ENCODE measurements at places on chromosomes 7 and 10.

DNA sequence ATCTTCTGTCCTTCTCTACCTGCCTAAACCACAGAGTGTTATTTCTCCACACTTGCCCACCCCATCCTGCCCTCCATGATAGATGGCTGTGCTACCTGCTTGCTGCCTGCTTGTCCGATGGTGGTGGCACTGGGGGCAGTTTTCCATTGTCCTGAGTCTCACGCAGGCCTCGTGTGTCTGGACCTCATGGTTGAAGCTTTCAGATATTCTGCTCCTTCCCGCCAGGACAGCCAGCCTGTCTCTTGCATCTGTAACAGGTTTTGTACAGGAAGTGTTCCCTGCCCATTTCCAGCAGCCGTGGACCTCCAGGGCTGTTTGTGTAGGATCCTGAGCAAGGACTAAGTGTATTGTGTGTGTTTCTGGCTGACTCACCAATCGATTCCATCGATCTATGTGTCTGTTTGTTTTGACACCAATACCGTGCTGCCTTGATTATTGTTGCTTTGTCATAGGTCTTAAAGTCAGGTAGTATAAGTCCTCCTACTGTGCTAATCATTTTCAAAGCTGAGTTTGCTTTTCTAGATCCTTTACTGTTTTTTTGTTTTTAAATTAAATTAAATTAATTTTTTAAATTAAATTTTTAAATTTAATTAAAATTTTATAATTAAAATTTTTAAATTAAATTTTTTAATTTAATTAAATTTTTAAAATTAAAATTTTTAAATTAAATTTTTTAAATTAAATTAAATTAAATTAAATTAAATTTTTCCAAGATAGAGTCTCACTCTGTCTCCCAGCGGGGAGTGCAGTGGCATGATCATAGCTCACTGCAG is 8.5 kb downstream of the IL15RA start:
- no peak for DNase-seq

DNA sequence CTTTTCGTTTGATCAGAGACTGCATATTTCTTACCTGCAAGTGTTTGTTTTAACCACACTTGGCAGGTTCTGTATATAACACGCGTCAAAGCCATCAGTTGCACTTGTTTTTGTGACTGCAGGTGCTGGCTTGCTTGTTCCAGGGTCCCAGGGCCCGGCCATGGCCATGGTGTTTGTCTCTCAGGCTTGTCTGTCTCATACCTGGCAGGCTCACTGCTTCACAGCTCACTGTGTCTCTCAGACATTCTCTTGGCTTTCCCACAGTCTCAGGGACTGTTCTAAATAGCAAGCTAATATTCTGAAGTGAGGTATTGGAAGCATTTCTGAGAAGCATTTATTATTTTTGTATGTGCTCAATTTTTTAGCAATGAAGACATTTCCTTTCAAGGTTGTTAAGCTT is 46.9 kb downstream of the GPR141 start:
- no peak for DNase-seq

DNA sequence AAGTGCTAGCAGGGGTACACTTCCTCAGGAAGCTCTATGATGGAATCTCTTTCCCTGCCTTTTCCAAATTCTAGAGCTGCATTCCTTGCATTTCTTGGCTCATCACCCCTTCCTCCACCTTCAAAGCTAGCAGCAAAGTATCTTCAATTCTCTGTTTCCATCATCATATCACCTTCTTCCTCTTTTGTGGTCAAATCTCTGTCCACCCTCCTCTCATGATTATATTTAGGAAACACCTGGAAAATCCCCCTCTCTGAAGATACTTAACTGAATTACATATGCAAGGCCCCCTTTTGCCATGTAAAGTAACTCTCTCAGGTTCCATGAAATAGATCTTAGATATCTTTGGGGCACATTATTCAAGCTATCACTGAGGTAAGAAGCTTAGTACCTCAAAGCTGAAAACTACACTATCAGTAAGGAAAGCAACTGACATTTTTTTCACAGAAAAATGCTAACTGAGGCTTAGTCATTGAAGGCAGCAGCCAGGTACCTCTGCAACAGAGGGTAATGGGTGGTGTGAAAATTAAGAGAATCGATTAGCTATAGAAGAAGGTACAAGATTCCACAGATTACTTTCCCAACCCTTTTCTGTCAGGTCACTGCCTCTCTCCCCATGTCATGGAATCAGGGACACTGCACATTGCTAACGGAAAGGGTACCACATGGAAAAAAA is 197.3 kb downstream of the MACC1 start:
- DNase-seq: no peak

DNA sequence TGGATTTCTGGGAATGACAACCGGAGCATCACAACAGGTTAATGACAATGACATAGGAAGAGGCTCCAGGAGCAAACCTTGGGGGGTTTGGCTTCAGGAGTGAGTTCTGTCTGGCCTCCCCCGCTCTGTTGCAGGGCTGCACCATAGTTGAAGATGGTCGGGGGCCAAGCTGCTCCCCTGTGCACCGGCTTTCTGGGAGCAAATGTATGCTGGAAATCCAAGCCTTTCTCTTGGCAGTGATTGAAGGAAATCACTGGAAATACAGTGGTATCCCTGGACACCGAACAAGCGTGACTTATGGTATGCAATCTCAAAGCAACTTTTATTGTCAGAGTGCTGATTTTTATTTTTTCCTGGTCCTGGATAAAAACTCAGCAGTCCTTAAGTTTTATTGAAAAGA is 251.9 kb upstream of the ZNF32 start:
- no peak for DNase-seq

- DNase-seq: no peak
Measured at GRCh38 chr7:19133886-19134285, 11.3 kb downstream of the FERD3L start.

DNA sequence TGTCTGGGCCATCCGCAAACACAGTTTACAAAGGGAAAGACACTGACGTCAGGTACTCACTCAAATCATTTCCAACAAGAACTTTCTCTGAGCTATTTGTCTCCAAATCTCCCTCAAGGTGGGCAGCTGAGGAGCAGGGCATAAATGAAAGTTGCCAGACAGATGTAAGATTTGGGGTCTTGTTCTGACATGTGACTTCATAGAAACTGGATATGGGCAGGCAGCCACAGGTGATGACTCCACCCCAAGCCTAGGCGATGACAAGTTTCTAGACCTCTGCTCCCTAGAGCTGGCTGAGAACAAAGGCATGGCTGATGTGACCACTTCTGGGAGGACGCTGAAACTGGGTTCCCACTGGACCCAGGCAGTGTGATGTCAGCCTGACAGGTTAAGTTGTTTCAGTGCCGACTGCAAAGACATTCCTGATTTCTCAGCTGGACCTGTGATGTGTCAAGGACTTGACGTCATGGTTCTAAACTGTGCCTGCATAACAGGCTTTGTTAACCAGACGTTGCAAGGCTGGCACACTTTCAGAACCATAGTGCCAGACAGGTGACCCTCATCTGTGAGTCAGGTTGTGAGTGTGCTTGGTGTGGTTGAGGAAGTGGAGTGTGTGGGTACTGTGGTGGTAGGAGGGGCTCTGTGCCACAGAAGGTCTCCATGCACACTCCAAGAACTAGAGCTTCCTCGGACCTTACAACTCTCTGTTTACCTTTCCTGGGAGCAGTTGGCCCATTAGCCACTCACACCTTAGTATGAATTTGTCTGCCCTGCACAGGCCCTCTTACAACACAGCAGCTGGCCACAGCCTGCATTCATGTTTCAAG is 39.9 kb upstream of the EBF3 start:
- no peak for DNase-seq

GRCh38 chr10:5490698-5491464 is 8.5 kb downstream of the CALML5 start:
- DNase-seq: no peak

- no peak for DNase-seq
Measured at GRCh38 chr7:29468196-29468595, 95.4 kb upstream of the PRR15 start.

- DNase-seq: no peak
Measured at GRCh38 chr10:86953747-86954680, 3.4 kb downstream of the MMRN2 start.

Data from stimulated activated CD4-positive, alpha-beta T cell treated with anti-CD3 and anti-CD28 coated beads, Interleukin-1b, Interleukin-23, amount 100 ng/mL, for 1 hour (primary cell).